ENCODE measurements at places on chromosomes 13 and 19.

GRCh38 chr13:94305033-94305432 lies 174.4 kb downstream of the DCT start:
- DNase-seq = no peak

GRCh38 chr19:17762505-17763229 lies 11.4 kb downstream of the FCHO1 start:
- no peak for DNase-seq

DNA sequence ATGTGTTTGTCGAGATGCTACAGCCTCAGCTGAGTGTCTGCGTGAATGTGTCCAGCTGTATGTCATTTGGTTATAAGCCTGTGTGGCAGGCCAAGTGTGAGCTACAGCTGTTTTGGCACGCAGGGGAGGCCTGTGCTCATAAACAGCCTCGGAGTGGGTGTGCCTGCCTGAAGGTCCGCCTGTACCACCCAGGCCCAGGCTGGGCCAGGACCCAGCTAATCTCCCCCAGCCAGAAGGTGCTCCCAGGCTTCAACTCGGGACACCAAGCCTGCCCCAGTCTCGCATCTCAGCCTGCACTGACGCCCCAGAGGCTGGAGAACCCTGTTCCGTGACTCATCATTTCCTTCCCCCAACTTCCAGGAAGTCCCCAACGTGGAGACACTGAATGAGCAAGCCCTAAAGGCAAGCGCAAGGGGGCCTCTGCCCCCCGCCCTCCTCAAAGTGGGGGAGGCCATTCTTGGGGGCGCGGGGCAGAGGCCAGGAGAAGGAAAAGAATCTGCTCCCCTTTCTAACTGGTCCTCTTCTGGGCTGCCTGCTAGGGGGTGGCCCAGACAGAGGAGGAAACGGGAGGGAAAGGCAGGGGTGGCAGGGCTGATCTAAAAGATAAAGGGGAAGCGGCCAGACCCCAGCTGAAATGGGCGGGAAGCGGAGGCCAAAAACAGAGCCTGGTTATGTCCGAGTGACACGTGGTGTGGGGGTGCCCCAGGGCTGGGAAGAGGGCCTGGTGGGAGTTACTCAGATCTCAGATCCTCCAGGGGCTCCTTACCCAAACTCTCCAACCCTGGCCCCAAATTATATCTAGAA lies 2.0 kb downstream of the SLC1A5 start:
- peak; percentile 65 for DNase-seq

DNA sequence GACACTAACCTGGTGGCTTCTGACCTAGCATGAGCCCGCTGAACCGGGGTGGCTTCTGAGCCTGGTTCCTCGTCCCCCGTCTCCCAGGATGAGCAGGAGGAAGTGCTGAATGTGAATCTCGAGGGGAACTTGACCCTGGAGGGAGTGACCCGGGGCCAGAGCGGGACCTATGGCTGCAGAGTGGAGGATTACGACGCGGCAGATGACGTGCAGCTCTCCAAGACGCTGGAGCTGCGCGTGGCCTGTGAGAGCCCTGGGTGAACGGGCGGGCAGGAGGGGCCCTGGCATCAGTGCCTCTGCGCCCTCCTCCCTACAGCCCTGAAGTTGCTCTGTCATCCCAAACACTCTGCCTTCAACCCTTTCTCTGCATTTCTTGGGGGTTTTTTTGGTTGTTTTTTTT lies 5.6 kb downstream of the BCAM start:
- DNase-seq = no peak

GRCh38 chr13:32647926-32648325 lies 61.7 kb downstream of the PDS5B start:
- no peak for DNase-seq

DNA sequence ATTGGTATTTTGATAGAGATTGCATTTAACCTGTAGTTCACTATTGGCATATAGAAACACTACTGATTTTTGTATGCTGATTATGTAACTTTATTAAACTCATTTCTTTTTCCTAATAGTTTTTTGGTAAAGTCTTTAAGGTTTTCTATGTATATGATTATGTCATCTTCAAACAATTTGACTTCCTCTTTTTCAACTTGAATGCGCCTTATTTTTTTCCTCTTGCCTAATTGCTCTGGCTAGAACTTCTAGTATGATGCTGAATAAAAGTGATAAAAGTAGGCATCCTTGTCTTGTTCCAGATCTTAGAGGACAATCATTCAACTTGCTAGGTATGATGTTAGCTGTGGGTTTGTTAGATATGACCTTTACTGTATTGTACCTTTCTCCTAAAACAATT lies 1034.9 kb downstream of the PCDH9 start:
- no peak for DNase-seq

GRCh38 chr19:34989298-34989697 lies 10.8 kb upstream of the GRAMD1A start:
- DNase-seq = no peak

DNA sequence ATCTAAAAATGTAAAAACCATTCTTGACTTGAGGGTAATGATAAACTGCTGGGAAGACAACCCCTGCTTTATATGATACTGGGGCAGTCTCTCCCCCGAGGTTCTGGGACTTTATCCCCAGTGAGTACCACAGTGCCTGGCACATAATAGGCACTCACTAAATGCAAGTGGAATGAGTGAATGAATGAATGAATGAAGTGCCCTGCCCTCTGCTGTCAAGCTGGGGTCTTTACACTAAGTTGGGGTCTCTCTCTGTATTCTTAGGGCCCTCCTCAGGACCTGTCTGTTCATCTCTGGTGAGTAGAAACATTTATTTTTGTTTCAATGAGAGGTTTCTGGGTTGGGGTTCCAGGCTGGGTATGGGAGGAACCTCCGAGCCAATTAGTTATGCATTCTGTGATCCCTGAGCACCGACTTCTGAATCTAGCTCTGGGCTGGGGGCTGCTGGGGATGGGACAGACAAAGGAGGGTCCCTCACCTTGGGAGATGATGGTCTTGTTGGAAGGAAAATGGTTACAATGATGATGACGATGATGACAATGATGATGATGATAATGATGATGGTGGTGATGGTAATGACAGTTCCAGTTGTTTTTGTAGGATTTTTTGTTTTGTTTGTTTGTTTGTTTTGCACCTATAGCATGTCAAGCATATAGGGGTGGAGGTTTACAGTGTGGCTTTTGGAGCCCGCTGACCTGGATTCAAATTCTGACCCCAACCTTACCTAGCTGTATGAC lies 44.3 kb upstream of the ADGRE1 start:
- no peak for DNase-seq

- no peak for DNase-seq
These were observed 33.7 kb downstream of the SIAH3 start for GRCh38 chr13:45817833-45818232.

DNA sequence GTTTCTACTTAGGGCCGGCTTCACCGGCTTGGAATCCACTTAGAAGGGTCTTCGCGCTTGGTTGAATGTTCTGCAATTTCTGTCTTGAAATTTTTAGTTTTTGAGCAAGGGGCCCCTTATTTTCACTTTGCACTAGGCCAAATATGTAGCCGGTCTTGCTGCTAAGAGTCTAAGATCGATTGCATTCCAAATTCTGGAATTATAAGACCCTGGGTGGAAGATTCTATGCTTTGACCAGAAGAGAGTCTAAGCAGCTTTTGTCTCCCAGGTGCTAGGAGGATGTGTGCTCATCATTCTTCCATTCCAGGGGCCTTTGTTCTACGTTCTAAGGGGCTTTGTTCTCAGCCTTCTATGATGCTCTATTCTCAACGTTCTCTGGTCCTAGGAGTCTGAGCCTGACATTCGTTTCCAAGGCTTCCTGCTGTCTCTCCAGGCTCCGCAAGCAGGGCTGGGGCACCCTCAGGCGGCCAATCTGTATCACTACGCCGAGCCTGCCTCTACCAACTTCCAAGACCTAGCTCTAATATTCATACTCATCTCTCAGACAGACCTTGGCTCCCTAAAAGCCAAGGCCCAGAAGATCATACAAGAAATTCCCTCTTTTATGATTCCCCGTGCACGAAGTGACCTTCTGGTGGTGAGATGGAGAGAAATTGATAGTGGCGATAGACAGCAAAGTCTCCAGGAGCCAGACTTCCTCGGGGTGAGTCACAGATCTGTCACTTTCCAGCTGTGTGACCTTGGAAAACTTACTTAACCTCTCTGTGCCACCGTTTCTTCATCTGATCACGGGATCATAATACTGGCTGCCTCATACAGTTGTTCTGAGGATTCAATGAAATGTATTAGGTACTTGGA lies 982 bp upstream of the DACT3 start:
- peak; percentile 81 for DNase-seq

GRCh38 chr19:17244618-17245534 lies 843 bp downstream of the NR2F6 start:
- no peak for DNase-seq

- no peak for DNase-seq
These were observed 380.8 kb downstream of the KCNRG start for GRCh38 chr13:50396001-50396400.

GRCh38 chr13:46354156-46355087 lies 32.6 kb downstream of the RUBCNL start:
- no peak for DNase-seq

- peak; percentile 41 for DNase-seq
These were observed at the start of gene PKN1 for GRCh38 chr19:14432791-14433553. Gene PKN1, plus strand, starts transcription at chr19:14433306. Its CDS starts 216 bp downstream, at chr19:14433522.

Measured in stimulated activated naive CD4-positive, alpha-beta T cell (primary cell).